CD4-positive, alpha-beta T cell treated with Interleukin-4 for 4 hours (primary cell): ENCODE measurements at places on chromosomes 4 and X.

GRCh38 chr4:130064471-130064870 is 968.5 kb downstream of the C4orf33 start:
- DNase-seq: no peak

DNA sequence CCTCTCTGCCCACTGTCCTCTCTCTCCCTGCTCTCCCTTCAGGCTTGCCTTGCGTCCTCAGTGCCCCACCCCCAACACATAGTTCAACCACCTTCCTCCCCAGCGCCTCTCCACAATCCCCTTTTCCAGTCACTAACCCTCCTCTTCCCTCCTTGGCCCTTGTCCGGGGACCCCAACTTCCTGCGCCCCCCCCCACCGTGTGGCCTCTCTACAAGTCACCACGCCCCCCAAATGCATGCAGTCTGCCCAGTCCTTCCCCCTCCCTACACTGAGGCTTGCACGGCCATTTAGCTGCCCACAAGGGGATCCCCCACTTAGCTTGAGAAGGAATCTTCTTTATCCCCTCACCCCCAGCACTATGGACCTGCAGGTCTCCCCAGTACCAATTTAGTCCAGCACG is 569 bp downstream of the CXCR3 start:
- DNase-seq: no peak

GRCh38 chr4:10898072-10898471 is 213.5 kb upstream of the CLNK start:
- no peak for DNase-seq

- no peak for DNase-seq
Observed at GRCh38 chr4:2163311-2163821, 78.6 kb downstream of the HAUS3 start.

GRCh38 chr4:7062816-7063215 is 5.0 kb downstream of the GRPEL1 start:
- DNase-seq: no peak

GRCh38 chr4:2817701-2818350 is 24.9 kb downstream of the SH3BP2 start:
- no peak for DNase-seq

- peak; percentile 59 for DNase-seq
Observed at GRCh38 chrX:37825215-37825842, 22.0 kb downstream of the DYNLT3 start.

- DNase-seq: no peak
Observed at GRCh38 chr4:105440890-105441289, 33.0 kb downstream of the PPA2 start.

DNA sequence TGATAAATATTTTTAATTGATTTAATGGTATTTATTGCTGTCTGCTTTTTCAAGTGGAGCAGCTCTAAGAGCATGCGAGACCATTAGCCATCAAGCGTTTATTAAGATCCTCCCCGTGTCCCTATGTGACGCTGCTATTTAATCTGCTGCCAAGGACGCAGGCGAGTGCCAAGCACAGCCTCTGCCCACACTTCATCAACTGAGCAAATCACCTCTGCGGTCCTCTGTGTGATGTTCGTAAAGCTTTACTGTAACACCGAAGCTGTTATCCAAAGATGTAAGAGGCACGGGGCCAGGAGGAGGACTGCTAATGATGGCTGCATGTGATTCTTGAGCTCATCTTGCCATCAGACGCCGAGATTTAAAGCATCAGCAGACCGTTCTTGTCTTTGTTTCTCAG is 79.5 kb downstream of the STOX2 start:
- DNase-seq: no peak

GRCh38 chrX:53281963-53282695 is 745 bp upstream of the IQSEC2 start:
- DNase-seq: no peak

- DNase-seq: peak; percentile 89
Observed at GRCh38 chrX:71532078-71532752, 689 bp upstream of the OGT start.

- DNase-seq: no peak
Observed at GRCh38 chr4:138138774-138139173, 103.4 kb downstream of the SLC7A11 start.

DNA sequence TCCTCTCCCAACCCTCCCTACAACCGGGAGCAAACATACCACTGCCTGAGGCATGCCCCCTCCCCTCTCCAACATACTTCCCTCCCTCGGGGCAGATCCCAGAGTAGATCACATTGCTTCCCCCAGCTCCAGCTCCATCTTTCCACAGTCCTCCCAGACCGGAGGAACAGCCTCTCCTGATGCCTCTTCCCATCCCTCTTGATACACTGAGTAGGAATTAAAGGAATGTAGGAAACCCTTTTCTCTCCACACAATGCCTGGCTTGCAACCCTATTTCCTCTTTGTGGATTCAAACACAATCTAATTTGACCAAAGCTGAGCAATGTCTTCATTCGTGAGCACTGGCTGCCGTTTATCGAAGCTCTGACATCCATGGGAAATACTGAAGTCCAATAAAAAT is 339.8 kb downstream of the BCOR start:
- DNase-seq: no peak

DNA sequence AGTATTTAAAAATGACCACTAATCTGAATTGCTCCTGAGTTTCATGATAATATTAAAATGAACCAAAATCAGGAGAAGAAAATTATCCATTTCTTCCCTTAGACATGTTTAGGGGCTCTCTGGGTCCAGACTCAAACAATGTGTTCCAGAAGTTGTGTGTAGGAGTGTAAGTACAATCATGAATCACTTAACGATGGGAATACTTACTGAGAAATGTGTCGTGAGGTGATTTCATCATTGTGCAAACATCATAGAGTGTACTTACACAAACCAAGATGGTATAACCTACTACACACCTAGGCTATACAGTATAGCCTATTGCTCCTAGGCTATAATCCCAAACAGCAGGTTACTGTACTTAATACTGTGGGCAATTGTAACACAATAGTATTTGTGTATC is 74.8 kb downstream of the STPG2 start:
- DNase-seq: no peak

DNA sequence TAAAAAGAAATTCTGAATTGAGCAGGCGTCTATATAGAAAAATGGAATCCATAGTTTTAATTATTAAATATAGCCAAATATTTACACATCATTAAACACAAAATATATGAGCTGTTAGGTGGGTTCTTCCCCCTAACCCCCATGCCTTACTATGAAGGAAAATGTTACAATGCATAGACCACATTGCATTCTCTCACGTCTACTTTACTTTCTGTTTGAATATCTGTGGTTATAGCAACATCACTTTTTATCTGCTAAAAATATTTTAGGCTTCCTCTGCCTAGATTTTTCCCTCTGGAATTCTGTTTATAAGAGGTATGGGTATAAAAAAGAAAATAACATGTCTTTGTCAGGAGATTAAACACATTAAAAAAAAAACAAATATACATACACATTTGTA is 73.1 kb downstream of the MAML3 start:
- no peak for DNase-seq

- DNase-seq: no peak
Observed at GRCh38 chr4:152972821-152973628, 36.9 kb downstream of the FHDC1 start.

DNA sequence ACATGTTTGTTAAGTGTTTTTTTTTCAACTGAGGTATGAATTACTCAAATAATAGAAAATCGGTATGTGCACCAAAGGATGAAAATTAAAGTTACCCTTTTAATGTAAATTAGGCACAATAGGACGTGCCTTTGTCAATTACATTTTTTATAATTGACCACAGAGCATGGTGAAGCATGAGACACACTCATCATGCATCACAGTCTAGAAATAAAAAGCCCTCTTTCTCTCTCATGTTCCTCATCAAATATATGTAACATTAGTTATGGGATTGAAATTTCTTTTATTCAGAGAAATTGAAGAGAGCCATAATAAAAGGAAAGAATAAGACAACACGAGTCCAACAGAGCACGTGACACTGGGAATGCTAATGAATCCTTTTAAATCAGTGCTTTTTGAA is 3.5 kb downstream of the GNRHR start:
- no peak for DNase-seq

- no peak for DNase-seq
Observed at GRCh38 chrX:120514236-120514635, 45.1 kb upstream of the LAMP2 start.

GRCh38 chrX:101642093-101642492 is 17.6 kb downstream of the ARMCX2 start:
- DNase-seq: no peak

DNA sequence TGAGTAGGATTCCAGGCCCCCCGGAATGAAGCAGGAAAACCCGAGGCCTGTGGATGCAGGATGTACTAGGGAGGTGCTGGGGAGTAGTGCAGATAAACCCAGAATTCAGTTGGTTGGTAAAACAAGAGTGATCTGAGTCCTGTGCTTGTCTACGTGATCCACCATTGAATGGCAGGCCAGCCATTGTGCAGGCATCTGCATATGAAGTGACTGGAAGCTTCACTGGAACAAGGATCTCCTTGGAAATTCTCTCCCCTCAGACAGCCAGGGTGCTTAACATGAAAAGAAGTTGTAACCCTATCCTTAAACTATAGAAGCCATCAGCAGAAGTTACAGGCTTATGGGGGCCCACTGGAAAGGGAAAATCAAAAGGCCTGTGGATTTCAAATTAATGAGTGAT is 656 bp upstream of the GSPT2 start:
- DNase-seq: no peak

DNA sequence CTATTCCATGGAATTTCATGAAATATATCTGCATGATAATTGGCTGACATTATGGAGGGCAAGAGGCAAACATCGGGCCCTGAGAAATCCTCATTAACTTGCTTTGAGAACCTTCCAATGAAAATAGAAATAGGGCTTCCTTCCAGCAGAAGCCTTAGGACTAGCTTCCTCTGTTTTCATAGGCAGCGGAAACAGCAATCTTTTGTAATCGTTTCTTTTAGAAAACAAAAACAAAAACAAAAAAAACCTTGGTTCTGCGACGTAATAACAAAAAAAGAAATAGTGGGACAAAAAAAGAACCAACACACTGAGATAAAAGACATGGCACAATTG is 62.9 kb downstream of the GEMIN8 start:
- no peak for DNase-seq

GRCh38 chr4:59612235-59612634 is 1587.9 kb upstream of the ADGRL3 start:
- no peak for DNase-seq

GRCh38 chr4:17112292-17112659 is 213.8 kb upstream of the LDB2 start:
- DNase-seq: no peak

- no peak for DNase-seq
Observed at GRCh38 chr4:143359644-143360193, 23.0 kb downstream of the GAB1 start.

DNA sequence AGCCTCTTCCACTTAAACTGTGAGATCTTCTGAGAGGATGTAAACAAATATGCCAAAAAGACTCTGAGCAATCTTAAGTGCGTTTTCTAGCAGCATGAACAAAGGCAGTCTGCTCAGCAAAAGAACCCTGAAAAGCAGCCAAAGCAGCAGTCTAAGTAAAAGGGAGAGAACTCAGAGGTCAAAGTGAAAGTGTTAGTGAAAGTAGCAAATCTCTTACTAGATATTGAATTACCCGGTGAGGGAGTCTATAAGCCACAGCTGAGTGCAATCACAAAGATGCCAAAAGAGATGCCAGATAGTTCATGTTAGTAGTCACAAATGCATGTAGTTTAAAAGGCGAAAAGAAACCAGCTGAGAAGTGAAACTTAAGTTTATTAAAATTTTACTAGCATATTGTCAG is 7.9 kb upstream of the GNRHR start:
- DNase-seq: peak; percentile 2

DNA sequence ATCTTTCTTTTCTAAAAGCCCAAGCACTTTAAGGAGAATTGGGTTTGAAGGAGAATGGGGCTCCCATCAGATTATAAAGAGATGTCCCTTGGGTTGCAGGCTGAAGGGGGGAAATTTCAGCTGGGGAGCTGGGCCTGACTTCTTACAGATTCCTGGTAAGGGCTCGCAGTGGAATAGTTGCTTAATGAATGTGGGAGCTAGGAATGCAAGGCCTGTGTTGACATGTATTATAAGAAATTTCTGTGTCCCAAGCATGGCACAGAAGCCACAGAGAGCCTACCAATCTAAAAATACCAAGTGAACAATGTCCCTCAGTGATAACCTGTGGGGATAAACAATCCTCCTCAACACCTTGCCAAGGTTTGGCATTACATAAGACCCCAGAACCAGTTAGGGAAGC is 39.3 kb upstream of the WNK3 start:
- no peak for DNase-seq

GRCh38 chr4:2962614-2963174 is 512 bp downstream of the NOP14 start:
- no peak for DNase-seq

DNA sequence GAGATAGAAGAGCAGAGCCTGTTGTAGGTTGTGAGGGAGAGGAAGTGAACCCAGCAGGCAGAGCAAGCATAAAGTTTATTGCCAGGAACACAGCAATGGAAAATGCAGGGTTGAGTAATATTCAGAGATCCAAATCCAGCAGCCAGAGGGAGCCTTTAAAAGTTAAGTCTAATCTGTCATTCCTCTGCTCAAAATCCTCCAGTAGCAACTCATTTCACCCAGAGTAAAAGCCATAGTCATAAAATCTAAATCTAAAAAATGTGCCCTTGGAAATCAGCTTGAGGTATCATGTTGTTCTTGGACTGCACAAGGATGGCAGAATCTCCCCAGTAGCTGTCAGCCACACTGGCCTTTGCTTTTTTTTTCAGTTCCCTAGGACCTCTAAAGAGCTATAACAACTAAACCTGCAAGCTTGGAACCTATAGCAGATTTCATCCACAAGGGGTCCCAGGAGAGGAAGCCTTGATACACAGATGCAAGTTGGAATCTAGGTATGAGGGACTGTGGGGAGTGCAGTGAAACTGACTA is 62.9 kb upstream of the FRAS1 start:
- no peak for DNase-seq

GRCh38 chr4:153038623-153039311 is 102.6 kb downstream of the FHDC1 start:
- DNase-seq: no peak

GRCh38 chrX:94123062-94123461 is 449.1 kb downstream of the FAM133A start:
- no peak for DNase-seq

- no peak for DNase-seq
Observed at GRCh38 chrX:137999071-137999470, 433.1 kb downstream of the ZIC3 start.

DNA sequence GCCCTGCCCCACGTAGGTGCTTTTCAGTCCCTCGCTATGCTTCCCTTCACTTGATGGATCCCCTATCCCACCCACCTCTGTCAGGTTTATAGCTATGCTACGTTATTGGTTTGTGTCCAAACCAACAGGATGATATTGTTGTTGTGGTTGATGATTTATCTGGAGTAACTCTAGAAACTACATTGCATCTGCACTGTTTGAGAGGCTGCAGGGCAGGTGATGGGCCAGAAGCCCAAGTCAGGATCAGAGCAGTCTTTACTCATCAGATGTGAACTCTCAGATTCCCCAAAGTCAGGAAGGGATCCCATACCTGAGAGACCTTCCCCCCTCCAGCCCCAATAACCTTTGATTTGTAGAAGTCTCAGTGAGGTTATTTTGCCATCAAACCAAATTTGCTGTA is 34.7 kb downstream of the ARX start:
- no peak for DNase-seq
